Lower lobe of right lung (tissue), 2 donors: ENCODE measurements at places on chromosomes 16 and 17. TPM values are rescaled to one million over a fixed set of nuclear protein-coding genes. Genes with fewer than 3 reads are reported as not detected.
A peak's percentile ranks its signal among the peaks of the same experiment; 100 is the strongest.

DNA sequence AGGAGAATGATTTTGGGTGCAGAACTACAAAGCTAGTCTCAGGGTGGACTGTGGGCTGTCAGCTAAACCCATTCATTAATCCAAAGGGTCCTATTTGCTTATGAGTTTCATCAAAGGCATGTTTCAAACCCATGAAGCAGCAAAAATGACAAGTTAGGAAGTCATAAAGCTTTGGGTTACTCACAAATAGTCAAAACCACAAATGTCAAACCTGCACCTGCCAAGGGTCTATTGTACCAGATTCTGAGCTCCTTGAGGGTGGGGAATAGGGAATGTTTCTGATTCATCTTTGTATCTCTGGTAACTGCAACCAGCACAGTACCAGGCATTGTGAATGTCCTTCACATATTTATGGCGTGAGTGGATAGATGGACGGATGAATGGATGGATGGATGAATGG lies 317.7 kb downstream of the MAF start:
- DNase-seq, result no peak

The AURKB gene
- 2.2 TPM for total RNA-seq

DNA sequence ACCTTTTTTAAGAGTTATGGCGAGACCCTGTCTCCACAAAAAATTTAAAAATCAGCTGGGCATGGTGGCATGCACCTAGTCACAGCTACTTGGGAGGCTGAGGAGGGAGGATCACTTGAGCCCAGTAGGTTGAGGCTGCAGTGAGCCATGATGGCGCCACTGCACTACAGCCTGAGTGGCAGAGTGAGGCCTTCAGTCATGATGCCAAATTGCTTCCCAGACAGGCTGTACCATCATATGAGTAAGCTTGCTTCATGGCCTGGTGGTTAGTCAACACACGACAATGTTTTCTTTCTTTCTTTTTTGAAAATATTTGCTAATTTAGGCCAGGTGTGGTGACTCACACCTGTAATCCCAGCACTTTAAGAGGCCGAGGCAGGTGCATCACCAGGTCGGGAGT lies 12.5 kb downstream of the NTAN1 start:
- no peak for DNase-seq

- DNase-seq, result no peak
Measured at GRCh38 chr17:38602956-38603785, 2.6 kb downstream of the SRCIN1 start.

The PLA2G10 gene
- total RNA-seq, result 7.1 TPM

- peak; percentile 51 for DNase-seq
Measured at GRCh38 chr17:7383742-7384488, 3.0 kb downstream of the TNK1 start.

DNA sequence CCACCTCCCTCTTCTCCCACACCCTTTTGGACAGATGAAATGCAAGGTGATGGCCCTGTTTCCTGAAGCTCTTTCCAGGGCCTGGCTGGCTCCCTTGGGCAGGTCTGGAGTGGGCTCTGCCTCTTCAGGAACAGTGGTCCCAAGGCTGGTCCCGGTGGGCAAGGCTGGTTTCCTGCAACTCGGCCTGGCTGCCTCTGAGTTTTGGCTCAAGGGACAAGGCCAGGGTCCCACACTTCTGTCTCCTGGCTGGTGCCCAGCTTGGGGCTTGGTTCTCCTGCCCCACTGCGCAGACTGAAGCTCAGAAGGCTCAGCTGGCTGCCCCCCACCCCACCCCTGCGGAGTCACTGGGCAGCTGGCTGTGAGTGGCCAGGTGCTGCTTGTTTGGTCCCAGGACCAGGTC lies 3.8 kb upstream of the ACTG1 start:
- peak; percentile 46 for DNase-seq

GRCh38 chr17:57145347-57145746 lies 60.3 kb downstream of the AKAP1 start:
- no peak for DNase-seq

GRCh38 chr17:38425031-38425430 lies 3.2 kb upstream of the ARHGAP23 start:
- no peak for DNase-seq

The KRTAP1-5 gene
- total RNA-seq, result not detected

GRCh38 chr17:58046239-58047094 lies 36.8 kb upstream of the DYNLL2 start:
- DNase-seq, result no peak

The CCL7 gene
- total RNA-seq, result not detected

The TBC1D28 gene
- total RNA-seq, result not detected

The HP gene
- total RNA-seq, result 66.8 TPM

DNA sequence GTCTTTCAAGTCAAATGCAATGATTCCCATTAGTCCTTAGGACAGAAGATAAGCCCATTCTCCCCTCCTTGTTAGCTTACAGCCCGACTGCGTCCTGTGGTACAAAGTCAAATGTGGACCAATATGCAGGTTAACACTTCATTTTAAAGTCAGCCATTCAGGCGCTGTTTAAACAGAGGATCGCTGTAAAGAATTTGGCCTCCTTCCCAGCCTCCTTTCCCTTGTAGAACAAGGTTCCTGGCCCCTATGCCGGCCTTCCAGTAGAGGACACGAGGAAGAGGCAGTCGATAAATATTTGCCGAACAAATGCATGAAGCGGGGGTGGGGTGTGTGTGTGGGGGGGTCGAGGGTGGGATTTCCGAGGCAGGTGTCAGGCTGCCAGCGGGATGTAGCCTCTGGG lies 4.3 kb downstream of the SDK2 start:
- DNase-seq, result no peak

- DNase-seq, result no peak
Measured at GRCh38 chr17:81672504-81672903, 6.0 kb downstream of the CCDC137 start.

The INCA1 gene
- total RNA-seq, result 1.9 TPM

The ATP2A1 gene
- total RNA-seq, result 0.38 TPM

DNA sequence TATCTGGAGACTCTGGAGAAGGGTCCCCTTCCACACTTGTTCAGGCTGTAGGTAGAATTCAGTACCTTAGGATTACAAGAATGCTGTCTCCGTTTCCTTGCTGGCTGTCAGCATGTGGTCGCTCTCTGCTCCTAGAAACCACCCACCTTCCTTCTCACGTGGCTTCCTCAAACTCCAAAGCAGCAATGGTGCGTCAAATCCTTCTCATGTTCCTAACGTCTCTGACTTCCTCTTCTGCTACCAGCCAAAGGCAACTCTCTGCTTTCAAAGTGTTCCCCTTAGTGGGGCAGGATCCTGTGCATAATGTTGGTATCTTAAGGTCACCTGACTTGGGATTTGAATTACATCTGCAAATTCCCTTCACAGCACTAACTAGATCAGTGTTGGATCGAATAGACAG lies 30.9 kb upstream of the DYNLRB2 start:
- no peak for DNase-seq

- DNase-seq, result no peak
Measured at GRCh38 chr16:4673387-4674046, 19.8 kb upstream of the NUDT16L1 start.

DNA sequence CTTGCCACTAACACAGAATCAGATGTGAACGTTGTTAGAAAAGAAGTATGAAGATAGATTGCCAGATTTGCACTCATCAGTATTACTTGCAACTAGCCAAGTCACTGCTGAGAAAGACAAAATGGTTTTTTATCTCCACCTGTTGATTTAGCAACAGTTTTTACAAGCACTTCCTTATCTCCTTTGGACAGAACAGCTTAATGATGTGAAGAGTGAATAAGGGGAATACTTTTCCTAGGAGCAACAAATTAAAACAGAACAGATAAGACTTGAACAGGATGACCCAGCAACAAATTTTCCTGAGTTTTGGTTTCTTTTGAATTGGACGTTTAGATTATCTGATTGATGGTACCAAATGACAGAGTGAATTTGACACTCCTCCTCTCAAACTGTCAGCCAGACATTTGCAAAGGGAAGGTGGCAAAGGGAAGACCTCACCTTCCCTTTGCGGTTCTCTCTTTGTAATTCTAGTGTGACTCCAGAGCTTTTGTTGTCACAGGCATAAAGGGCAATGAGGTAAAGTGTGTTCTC lies 130.6 kb downstream of the NLK start:
- DNase-seq, result no peak

The TP53TG3C gene
- total RNA-seq, result not detected

DNA sequence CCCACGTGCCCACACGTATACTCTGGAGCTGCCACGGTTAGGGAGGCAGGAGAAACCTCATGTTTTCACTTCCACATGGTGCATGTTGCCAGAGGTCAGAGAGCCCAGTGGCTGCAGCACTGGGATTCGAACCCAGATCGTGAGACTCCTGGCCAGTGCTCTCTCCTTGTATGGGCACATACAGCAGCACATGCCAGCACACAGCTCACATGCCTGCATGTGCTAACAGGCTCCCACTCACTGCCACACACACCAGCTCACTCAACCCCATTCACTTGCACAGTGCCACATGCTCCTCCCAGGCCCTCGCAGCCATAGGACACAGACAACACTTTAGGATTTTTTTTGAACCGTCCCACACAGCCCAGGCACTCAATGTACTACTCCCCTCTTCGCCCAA lies 49.5 kb upstream of the MRPS23 start:
- peak; percentile 54 for DNase-seq

The CIBAR2 gene
- total RNA-seq, result 12.8 TPM

GRCh38 chr17:62775876-62776275 lies 32.2 kb downstream of the MARCHF10 start:
- no peak for DNase-seq

The CDRT15L2 gene
- not detected for total RNA-seq

The FOXL1 gene
- 0.83 TPM for total RNA-seq

The PYY gene
- total RNA-seq, result not detected

- peak; percentile 74 for DNase-seq
Measured at GRCh38 chr17:72539981-72540897, 419.4 kb downstream of the SOX9 start.

DNA sequence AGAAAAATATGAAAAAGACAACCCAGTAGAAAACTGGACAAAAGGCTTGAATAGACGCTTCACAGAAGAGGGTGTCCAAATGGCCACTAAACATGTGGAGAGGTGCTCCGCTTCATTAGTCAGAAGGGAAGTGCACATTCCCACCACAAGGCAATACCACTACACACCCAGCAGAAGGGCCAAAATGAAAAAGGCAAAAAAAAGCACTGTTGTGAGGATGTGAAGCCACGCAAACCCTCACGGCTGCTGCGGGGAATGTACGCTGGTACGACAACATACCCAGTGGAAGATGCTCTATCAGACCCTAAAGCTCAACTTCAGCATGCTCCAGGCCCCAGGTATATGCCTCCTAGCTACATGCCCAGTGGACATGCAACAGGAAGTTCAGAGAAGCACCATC lies 17.0 kb downstream of the PIK3R5 start:
- no peak for DNase-seq

DNA sequence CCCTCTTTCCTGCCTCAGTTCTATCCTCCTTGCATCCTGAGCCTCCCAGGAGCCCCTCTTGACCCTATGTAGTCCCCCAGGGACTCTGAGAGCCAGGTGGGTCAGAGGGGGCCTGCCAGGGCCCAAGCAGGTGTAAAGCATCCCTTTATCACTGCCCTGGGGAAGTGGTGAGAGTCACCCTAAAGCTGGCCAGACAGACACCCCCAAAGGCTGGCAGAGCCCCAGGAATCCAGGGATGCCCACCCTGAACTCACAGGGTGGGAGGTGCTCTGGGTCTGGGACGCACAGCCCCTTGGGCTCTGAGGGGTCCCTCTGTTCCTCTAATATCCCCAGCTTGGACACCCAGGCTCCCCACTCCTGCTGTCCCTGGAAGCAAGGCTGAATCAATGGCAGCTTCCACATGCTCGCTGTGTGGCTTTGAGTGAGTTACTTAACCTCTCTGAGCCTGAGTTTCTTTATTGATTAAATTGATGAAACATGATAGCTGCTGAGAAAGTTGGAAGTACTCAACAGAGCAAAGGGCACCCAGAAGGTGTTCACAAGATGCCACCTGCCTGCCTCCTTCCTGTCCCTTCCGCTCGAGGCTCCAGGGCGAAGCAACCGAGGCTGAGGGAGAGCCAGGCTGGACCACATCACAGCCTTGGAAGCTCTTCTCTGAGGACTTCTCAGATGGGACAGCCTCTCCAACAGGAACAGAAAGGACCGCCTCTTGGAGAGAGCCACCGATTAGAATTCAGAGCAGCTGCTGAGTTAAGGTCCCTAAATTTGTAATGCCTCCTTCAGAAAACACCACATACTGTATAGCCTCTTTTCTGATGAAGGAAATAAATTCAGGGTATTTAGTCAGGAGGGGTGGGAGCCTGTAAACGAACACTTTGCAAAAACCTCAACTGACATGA lies 67.1 kb upstream of the DOC2B start:
- peak; percentile 10 for DNase-seq

The NT5C3B gene
- 32.0 TPM for total RNA-seq

DNA sequence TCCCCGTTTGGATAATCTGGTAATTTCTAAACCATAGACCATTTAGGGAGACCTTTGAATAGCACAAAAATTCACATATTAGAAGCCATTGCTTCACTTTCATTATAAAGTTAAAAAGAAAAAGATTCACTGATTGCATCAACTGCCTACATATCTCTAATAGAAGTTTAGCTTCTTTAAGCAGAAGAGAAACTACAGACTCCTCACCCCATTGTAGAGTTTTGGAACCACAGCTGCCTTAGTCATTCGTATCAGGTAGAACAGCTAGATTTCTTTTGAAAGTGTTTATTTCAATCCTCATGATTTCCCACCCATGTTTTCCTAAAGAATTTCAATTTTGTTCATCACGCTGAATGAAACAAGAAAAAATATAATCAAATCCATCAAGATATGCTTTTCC lies 144.8 kb downstream of the CDH8 start:
- DNase-seq, result no peak

GRCh38 chr17:82914375-82914774 lies 74.6 kb upstream of the ZNF750 start:
- peak; percentile 64 for DNase-seq

DNA sequence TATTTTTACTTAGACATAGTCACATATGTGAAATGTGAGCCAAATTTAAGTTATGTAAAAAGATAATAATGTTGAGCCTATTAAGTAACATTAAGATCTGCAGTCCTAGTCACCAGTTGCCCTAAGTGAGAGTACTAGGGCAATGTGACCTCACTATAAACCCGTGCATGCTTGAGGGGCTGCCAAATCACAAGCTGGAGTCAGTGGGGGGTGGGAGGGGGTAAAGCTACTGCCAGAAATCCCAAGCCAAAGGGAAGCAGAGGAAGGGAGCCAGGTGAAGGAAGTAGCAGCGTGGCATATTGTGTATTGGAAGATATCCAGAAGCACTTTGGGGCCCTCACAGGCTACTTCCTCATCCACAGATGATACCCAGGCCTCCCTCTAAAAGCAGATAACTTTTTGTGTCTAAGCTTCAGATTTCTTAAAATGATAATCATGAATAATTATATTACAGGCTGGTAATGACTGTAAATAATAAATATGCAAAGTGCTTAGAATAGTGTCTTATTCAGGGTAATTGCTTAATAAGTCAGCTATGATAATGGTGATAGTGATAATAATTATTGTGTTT lies 134.1 kb downstream of the CA10 start:
- no peak for DNase-seq

DNA sequence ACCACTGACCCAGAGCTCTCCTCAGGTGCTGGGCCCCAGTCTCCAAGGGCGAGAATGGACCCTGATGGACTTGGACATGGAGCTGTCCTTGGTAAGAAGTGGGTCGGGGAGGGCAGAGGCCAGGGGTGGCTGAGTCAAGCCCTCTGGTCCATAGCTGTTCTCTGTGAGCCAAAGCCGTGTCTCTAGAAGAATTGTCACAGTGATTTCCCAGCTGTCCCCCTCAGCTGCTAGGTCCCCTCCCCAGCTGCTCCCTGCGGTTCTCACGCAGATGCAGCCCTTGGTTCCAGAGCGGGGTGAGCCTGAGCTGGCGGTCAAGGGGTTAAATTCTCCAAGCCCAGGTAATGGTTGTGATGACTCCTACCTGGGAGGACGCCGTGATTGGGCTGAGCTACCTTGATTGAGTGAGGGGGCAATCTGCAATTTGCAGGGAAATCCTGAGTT lies 1.3 kb upstream of the NOL3 start:
- DNase-seq, result no peak
